Placental epithelial cell (primary cell): ENCODE measurements at places on chromosomes 1 and 21. TPM values are rescaled to one million over a fixed set of nuclear protein-coding genes. Genes with fewer than 3 reads are reported as not detected.

PTPRC gene
- not detected in 2 replicates for total RNA-seq

RUNX3 gene
- not detected in 2 replicates for total RNA-seq

OR2AK2 gene
- not detected in 2 replicates for total RNA-seq

IFFO2 gene
- 5.9 and 10.3 TPM in 2 replicates for total RNA-seq

CYP4A11 gene
- total RNA-seq = not detected in 2 replicates

TEX38 gene
- not detected in 2 replicates for total RNA-seq

OR2T29 gene
- total RNA-seq = 9.4 and 19.7 TPM in 2 replicates

RASSF5 gene
- 1.6 and 2.3 TPM in 2 replicates for total RNA-seq

ITLN2 gene
- not detected in 2 replicates for total RNA-seq

PRXL2B gene
- total RNA-seq = 9.8 and 12.0 TPM in 2 replicates

C1orf141 gene
- total RNA-seq = not detected in 2 replicates

BRDT gene
- not detected in 2 replicates for total RNA-seq

TPTE gene
- total RNA-seq = 0.22 TPM in 1 of 2 replicates, not detected in the other

ZNF593OS gene
- under 0.01 TPM in 1 of 2 replicates, not detected in the other for total RNA-seq

AADACL3 gene
- total RNA-seq = not detected in 2 replicates

TLR5 gene
- total RNA-seq = 0.39 TPM in 1 of 2 replicates, not detected in the other

VHLL gene
- 0.87 TPM in 1 of 2 replicates, not detected in the other for total RNA-seq

WNT2B gene
- total RNA-seq = 3.6 and 5.5 TPM in 2 replicates

BEND5 gene
- not detected in 2 replicates for total RNA-seq

NDUFV3 gene
- 45.5 and 56.8 TPM in 2 replicates for total RNA-seq

SLC16A4 gene
- total RNA-seq = 60.8 and 113 TPM in 2 replicates

LCE6A gene
- total RNA-seq = not detected in 2 replicates

MAN1A2 gene
- total RNA-seq = 71.1 and 71.8 TPM in 2 replicates

ATF6 gene
- total RNA-seq = 18.8 and 19.7 TPM in 2 replicates

USH2A gene
- under 0.01 TPM in 1 of 2 replicates, not detected in the other for total RNA-seq

GORAB gene
- total RNA-seq = 10.8 and 18.5 TPM in 2 replicates

PRAMEF9 gene
- total RNA-seq = not detected in 2 replicates

LDLRAP1 gene
- 13.0 and 16.2 TPM in 2 replicates for total RNA-seq

OR6K3 gene
- not detected in 2 replicates for total RNA-seq

DPYD gene
- total RNA-seq = 15.7 and 21.0 TPM in 2 replicates

KIF26B gene
- total RNA-seq = 1.4 and 23.6 TPM in 2 replicates

FBLIM1 gene
- 244 and 373 TPM in 2 replicates for total RNA-seq

S100A12 gene
- total RNA-seq = not detected in 2 replicates

DPT gene
- total RNA-seq = not detected in 2 replicates

VSIG8 gene
- total RNA-seq = 0.22 and 0.39 TPM in 2 replicates

SUSD4 gene
- not detected in 2 replicates for total RNA-seq

ENTREP3 gene
- 9.0 and 10.7 TPM in 2 replicates for total RNA-seq

ARHGEF10L gene
- total RNA-seq = 98.7 and 117 TPM in 2 replicates

GPR153 gene
- 0.87 and 2.0 TPM in 2 replicates for total RNA-seq

KHDC4 gene
- total RNA-seq = 25.9 and 27.1 TPM in 2 replicates

CNR2 gene
- total RNA-seq = not detected in 2 replicates

KRTAP19-5 gene
- total RNA-seq = not detected in 2 replicates

KRTAP25-1 gene
- total RNA-seq = not detected in 2 replicates

UBE2U gene
- not detected in 2 replicates for total RNA-seq

FOXO6 gene
- total RNA-seq = 0.11 and 0.39 TPM in 2 replicates

NHLH1 gene
- under 0.01 and 0.11 TPM in 2 replicates for total RNA-seq

ZBTB8B gene
- 0.22 and 0.79 TPM in 2 replicates for total RNA-seq

ZSCAN20 gene
- 11.4 and 11.9 TPM in 2 replicates for total RNA-seq

S100A10 gene
- total RNA-seq = 455 and 612 TPM in 2 replicates

IFI44L gene
- total RNA-seq = under 0.01 and 0.11 TPM in 2 replicates
